Ammon's horn (tissue), 1 donor: ENCODE measurements at places on chromosomes 5 and 9.
A peak's percentile ranks its signal among the peaks of the same experiment; 100 is the strongest.

DNA sequence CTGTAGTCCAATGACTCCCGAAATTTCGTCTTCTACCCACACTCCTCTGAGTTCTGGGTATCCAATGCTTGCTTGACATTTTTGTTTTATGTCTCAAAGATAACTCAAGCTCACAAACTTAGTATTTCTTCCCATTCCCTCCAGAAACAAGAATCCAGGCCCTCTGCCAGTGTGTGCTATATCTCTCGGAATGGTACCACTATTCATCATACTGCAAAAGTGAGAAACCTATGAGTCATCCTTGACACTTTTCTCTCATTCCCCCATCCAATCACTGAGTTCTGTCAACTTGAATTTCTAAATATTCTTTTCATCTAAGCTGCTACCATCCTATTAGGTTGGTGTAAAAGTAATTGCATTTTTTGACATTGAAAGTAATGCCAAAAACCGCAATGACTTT, 9.8 kb downstream of the SLC12A2 start:
- DNase-seq = no peak

- no peak for DNase-seq
Observed at GRCh38 chr9:15889555-15889954, 336.7 kb downstream of the CCDC171 start.

GRCh38 chr9:124353166-124353768, 62.0 kb downstream of the PSMB7 start:
- DNase-seq = no peak

DNA sequence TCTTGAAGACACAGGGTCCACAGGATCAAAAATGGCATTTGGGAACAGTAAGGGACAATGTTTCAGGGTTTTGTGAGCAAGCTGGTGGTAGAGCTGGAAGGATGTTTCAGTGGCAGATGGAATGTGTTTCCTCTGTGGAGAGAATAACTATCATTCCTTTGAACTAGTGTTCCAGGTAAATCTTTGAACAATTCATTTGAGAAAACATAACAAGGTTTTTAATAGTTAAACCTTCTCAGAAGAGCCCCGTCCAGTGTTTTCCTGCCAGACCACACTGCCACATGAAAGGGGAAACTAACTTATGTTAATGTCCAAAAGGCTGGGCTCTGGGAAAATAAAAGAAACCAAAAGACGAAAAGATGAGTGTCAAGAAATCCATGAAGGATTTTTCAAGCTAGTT, 207.0 kb upstream of the ZNF462 start:
- no peak for DNase-seq

DNA sequence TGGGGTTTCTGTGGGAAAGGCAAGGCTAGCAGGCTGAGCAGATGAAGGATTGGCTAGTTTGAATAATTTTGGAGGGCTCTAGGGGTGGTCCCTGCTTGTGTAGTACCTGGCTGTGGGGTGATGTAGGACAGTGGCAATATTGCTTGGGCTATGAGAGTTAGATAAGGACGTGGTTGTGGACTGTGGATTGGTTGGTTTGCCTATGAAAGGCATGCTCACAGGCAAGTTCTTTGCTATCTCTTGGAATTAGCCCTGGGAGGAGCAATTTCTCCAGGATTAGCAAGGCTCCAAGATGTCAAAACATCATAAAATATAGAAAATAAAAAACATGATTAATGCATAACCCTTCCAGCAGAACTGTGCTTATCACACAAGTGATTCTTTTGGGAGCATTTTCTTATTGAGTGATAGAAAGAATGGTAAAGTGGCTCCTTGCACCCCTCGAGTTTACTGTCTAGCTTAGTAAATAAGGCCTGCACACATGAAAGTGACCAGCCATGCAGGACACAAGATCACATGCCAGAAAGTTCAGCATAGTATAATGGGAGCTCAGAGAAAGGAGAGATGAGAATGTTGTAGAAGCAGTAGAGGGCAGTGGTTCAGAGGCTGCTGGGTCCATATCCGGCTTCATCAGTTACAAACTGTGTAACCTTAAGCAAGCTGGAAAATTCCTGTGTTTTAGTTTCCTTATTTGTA, 13.8 kb downstream of the AOPEP start:
- DNase-seq = peak; percentile 29
